ENCODE measurements at places on chromosomes 3 and 15.
A peak's percentile ranks its signal among the peaks of the same experiment; 100 is the strongest.

GRCh38 chr3:78906245-78906644 is 861.6 kb downstream of the ROBO1 start:
- no peak for DNase-seq

DNA sequence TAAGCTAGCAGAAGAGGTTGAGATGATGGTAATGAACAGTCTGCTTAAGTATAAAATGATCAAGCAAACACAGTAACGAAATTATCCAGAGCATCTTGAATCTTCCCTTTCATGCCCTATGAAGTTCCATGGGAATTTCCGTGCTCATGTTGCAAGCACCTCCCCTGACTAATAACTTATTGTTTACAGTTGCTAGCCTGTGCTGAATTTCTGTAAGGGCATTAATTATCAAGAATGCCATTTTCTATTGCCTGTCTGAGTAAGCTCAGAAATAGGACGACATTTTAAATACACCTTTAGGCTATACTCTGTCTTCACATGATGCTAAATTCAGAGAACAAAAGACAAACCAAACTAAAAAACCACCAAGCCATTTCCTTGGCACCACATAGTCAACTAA is 257.5 kb upstream of the LRTM1 start:
- no peak for DNase-seq

GRCh38 chr15:85649372-85649771 is 145.4 kb downstream of the KLHL25 start:
- DNase-seq, result no peak

GRCh38 chr15:41804916-41805666 is 22.8 kb upstream of the JMJD7 start:
- DNase-seq, result no peak

DNA sequence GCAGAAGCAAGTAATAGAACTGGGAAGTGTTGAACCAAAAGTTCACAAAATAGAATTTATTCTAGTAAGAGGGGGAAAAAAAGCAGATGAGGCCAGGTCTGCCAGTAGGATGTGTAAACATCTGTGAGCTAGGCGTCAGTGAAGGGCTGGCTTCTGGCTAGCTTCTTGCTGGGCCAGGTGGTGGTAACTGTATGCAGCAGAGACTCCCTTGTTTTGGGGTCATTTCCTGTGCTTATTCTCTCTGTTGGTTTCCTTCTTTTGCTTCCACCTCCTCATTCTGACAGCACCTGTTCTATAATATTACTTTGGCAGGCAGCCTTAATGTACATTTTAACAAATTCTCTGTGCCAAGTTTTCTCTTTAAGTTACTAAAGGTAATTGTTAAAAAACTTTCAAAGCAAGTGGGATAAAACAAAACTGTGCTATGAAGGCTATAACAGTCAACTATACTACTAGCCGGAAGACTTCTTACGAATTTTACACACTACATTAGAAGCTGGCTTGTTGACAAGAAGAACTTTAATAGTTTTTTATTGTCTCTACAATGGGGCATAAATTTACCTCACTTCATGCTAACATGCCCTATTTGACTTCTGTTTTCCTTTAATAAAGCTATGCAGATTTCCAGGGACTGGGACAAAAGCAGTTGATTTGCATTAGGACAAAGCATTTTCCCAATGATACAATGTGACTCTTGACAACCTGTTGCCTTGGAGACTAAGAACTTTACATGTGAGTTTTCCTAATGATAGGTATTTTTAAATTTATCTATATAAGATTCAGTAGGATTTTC is 318.8 kb upstream of the NAALADL2 start:
- no peak for DNase-seq

- DNase-seq, result no peak
Measured at GRCh38 chr3:99700631-99701268, 62.4 kb downstream of the COL8A1 start.

- DNase-seq, result no peak
Measured at GRCh38 chr3:103653996-103654395, 1219.2 kb downstream of the ZPLD1 start.

- no peak for DNase-seq
Measured at GRCh38 chr3:38111696-38112377, 25.1 kb downstream of the ACAA1 start.

- peak; percentile 22 for DNase-seq
Measured at GRCh38 chr3:184354121-184354728, 7.2 kb downstream of the CLCN2 start.

DNA sequence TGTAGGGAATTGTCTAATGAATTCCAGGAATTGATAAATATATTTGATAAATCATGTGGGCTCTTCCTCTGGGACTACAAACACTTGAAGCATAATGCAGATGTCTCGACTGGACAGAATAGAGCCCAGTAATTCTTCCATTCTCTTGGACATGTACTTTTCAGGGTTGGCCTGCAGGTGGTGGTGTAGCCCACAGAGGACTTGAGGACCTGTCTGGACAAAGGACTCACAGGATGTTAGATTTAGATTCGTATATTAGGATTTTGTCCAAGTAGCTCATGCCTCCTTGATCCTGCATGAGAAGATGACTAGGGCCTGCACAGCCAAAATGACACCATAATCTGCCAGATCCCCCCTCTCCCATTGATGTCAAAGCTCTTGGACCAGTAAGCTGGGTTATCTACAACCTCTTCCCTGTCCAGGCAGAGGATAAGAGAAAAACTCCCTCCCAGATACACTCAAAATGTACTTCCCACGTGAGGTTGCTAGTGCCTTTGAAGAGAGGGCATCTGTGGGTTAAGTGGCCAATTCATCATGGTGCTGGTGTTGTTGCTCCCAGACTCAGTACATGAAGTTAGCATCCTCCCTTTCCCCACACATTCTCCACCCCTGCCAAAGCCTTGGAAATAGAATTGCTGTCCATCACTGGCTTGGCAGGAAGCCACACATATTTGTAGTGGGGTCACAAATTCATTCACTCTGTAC is 88.6 kb upstream of the ZNF280D start:
- DNase-seq, result peak; percentile 7

DNA sequence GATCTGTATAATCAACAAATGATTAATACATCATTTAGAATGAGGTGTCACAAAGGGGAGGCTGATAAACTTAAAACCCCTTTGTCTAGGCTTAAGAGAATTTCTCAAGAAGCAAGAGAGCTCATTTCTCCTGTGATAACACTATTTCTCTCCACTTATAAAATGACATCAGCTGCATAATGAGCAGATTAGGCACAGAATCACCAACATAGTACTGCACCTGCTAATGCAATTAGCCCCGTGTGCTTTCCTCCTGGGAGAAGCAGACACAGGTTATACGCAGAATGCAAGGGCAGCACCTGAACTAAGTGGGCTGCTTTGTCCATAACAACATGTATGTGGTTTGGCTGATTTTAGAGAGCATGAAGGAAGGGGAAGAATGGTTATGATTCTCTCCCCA is 515.3 kb upstream of the CFAP20DC start:
- no peak for DNase-seq

GRCh38 chr3:186121968-186122367 is 13.1 kb upstream of the ETV5 start:
- no peak for DNase-seq

DNA sequence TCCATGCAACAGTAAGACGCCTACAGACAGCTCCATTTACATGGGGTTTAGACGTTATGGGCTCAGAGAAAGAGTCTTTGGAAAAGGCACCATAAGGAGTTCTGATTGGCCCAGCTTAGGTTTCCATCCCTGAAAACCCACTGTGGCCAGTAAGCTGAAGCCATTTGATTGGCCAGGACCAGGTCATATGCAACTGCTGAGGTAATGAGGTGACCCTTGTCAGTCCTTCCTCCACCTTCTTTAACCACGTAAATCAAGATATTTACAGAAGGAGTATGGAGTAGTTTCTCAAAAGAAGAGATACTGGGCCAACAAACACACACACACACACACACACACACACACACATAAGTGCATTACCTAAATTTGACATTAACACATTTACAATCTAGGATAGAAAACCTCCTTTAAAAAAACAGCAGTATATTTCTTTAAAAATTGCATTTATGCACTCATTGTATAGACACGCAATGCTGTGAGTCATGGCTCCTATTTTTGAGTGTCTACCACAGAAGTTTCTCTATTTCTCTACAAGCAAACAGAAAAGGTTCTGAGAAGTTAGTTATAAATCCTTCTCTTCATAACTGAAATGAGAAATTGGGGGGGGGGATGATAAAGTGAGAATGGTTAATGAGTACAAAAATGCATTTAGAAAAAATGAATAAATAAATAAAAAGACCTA is 16.3 kb upstream of the MB21D2 start:
- no peak for DNase-seq

- no peak for DNase-seq
Measured at GRCh38 chr3:40129981-40130380, 179.5 kb upstream of the EIF1B start.

GRCh38 chr15:46708226-46708625 is 1009.1 kb upstream of the SEMA6D start:
- DNase-seq, result no peak

DNA sequence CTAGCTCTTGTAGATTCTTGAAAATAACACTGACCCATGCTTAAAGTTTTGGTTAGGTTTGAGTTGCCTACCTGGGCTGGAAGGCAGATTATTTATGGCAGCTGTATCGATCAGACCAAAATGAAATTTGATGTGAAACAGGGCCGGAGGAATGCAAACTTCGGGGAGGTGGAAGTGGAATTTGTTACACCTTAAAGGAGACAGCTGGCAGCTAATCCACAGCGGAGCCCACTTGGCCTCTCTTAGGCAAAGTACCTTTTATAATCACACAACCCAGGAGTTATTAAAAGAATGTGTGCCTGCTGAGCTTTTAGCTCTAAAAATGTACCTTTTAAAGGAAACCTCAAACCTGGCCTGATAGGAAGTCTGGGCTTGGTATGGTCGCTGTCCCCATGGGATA is 250.9 kb upstream of the TPM1 start:
- no peak for DNase-seq

- no peak for DNase-seq
Measured at GRCh38 chr3:85821130-85821756, 862.5 kb downstream of the CADM2 start.

- peak; percentile 61 for DNase-seq
Measured at GRCh38 chr3:52052831-52053306, 3.5 kb downstream of the DUSP7 start.

DNA sequence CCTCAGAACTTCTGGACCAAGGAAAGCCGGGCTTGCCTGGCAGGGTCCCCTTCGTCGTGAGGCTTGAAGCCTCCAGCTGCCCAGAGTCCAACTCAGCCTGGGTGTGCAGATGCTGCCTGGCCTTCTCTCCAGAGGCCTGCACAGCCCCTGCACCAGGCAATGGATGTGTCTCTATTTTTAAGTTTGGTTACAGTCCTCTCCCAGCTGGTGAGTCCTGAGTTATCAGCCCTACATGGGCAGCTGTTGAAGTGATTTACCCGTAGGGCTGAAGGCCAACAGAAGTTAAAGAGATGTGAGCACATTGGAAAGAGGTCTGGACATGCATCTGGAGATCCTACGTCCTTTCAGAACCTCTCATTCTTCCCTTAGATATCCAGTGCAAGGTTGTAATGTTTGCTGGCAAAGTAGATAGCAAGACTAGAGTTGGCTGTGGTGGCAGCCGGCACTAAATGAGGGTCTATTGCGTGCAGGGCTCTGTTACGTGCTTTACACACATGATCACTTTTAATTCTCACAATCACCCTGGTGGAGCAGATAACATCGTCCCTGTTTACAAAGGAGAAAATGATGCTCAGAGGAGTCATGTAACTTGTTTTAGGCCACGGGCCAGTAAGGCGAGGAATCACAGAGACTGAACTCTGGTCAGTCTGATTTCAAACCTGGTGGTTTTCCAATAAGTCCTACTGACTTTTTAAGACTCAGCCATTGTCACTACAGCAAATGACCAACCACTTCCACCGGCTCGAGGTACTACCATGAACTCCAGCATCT is 9.9 kb downstream of the FYCO1 start:
- DNase-seq, result no peak

GRCh38 chr15:47470983-47471382 is 246.3 kb upstream of the SEMA6D start:
- DNase-seq, result no peak

- no peak for DNase-seq
Measured at GRCh38 chr3:40523781-40524180, 979 bp upstream of the ZNF621 start.

GRCh38 chr15:48297668-48298067 is 33.6 kb upstream of the DUT start:
- no peak for DNase-seq
